ENCODE measurements at places on chromosomes 4 and X. TPM values are rescaled to one million over a fixed set of nuclear protein-coding genes. Genes with fewer than 3 reads are reported as not detected.

Gene ATP8A1
- 8.8 TPM for total RNA-seq

Gene REELD1
- not detected for total RNA-seq

Gene PNMA3
- not detected for total RNA-seq

Gene GPM6B
- 1.3 TPM for total RNA-seq

Gene POLN
- total RNA-seq = 5.6 TPM

Gene SERTM2
- total RNA-seq = not detected

Gene TEX28
- not detected for total RNA-seq

Gene DCAF8L1
- not detected for total RNA-seq

Gene XAGE2
- not detected for total RNA-seq
